ENCODE measurements at places on chromosomes 1 and 21. TPM values are rescaled to one million over a fixed set of nuclear protein-coding genes. Genes with fewer than 3 reads are reported as not detected.

- DNase-seq, result no peak
Measured at GRCh38 chr1:51472359-51472758, 46.7 kb downstream of the EPS15 start.

DNA sequence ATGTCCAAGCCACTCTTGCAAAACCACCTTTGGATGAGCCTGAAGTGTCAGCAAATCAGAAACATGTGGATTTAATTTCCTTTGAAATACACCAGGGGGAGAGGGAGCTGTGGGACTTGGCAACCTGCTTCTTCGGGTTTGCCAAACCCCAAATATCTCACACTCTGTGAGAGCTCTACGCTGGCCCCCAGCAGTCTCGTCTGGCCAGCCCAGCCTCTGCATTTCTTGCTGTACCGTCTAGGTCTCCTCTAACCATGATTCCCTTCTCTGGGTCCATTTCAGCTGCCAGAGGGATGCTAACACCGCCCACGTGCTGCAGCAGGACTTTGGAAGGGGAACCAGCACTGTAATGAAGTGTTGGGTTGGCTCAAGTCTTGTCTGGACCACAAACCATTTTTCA, 114.6 kb downstream of the MRPS6 start:
- DNase-seq, result no peak

- no peak for DNase-seq
Measured at GRCh38 chr1:3221112-3222041, 152.4 kb downstream of the PRDM16 start.

GRCh38 chr1:119611701-119612113, 36.4 kb downstream of the ZNF697 start:
- DNase-seq, result peak; percentile 35

DNA sequence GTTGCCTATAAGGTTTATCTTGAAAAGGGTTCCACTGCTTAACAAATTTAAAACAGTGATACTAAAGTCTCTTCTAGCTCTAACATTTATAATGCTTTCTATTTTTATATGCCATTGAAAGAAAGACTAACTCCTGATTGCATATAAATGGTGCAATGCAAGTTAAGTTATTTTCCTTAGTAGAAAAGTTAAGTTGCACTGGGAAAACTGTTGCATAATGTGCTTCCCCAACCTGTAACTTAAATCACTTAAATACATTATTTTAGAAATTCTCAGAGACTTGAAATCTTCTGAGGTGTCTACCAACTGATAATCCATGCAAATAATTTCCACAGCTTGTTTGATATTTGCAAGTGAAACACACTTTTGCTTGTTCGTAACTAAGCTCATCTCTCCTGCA, 175.0 kb upstream of the HMCN1 start:
- DNase-seq, result no peak

GRCh38 chr1:179229214-179230140, at the start of gene ABL2:
Gene ABL2 (minus strand): TSS chr1:179229677. CDS start chr1:179229397, 280 bp downstream.
- peak; percentile 43 for DNase-seq

DNA sequence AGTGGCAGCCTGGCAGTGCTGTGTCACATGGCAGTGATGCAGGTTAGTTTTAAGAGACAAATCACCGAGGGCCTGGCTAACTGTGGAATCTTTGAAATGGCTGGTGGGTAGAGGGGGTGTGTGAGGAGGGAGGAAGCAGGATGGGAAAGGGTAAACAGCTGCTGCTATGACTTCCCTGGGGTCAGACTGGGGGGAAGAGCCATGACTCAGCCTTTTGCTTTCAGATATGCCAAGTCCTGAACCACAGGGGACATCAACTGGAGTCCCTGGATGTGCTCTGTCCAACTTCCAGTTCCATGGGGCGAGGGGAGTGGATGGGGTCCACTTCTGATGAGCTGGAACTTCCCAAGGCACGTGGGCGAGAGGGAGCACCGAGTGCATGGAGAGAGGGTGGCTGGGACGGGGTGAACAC, 121.1 kb upstream of the ADAR start:
- no peak for DNase-seq

- no peak for DNase-seq
Measured at GRCh38 chr1:58823481-58824010, 39.7 kb upstream of the JUN start.

DNA sequence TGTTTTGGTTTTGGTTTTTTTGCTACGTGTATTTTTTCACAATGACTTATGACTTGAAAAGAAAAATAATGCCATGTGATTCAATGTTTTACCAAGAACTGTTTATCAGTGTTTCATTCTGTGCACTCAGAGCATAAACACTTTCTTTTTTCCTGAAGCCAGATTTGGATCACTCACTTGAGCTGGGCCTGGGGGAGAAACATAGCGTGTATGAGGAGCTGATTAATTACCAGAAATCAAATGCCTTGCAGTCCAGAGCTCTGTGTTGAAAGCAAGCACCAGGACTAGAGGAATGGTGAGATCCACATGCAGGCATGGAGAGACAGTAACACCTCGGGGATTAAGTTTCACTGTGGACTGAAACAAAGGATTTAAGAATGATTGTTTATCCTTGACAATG, 642.1 kb upstream of the ADGRL2 start:
- no peak for DNase-seq

GRCh38 chr1:172612478-172612877, 46.4 kb upstream of the FASLG start:
- no peak for DNase-seq

DNA sequence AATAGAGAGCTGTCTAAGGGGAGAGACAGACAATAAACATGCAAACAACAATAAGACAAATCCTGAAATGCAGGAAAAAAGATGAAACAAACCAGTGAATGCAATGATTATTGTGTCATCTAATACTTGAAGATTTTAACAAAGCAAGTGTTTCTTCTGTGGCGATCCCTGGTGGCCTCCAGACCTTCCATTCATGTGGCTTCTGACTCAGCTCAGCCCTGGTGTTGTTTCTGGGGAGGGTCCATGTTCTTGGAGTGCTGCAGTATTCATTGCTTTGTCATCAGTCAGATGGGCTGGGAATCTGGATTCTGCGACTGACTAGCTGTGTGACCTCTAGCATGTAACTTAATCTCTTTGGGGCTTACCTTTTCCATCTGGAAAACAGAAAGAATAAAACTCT, 1.5 kb upstream of the C2CD4D start:
- no peak for DNase-seq

- DNase-seq, result no peak
Measured at GRCh38 chr21:33067457-33067856, 2.5 kb upstream of the OLIG1 start.

GRCh38 chr1:8427493-8427892, 109.6 kb downstream of the SLC45A1 start:
- DNase-seq, result no peak

- no peak for DNase-seq
Measured at GRCh38 chr1:153816283-153816889, 41.2 kb downstream of the SLC27A3 start.

DNA sequence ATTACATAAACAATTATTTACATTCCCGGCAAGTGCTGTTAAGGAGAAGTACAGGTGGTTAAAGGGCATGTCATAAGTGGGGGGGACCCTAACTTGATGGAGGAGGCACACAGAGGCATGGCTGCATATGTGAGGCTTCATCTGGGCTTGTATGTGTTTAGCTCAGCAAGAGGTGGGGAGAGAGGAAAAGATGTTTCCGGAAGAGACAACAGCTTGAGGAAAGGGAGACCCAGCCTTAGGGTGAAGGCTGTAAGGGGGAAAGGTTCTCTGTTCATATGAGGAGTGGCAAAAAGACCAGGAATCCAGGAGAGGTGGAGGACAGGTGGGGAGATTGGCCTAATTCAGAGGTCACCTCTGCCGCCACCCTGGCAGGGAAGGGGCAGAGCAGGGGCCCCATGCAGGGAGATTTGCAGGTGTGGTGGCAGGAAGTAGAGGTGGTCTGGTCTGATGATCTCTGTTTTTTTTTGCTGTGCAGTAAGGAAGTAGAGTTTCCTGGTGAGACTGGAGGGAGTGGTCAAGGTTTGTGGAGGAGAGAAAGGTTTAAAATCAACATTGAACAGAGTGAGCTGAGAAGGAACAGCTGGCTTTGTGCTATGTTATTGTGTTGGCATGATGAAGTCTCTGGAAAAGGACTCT, 9.0 kb downstream of the TRAF5 start:
- DNase-seq, result no peak

- DNase-seq, result no peak
Measured at GRCh38 chr1:151994956-151995355, 1.3 kb upstream of the S100A10 start.

DNA sequence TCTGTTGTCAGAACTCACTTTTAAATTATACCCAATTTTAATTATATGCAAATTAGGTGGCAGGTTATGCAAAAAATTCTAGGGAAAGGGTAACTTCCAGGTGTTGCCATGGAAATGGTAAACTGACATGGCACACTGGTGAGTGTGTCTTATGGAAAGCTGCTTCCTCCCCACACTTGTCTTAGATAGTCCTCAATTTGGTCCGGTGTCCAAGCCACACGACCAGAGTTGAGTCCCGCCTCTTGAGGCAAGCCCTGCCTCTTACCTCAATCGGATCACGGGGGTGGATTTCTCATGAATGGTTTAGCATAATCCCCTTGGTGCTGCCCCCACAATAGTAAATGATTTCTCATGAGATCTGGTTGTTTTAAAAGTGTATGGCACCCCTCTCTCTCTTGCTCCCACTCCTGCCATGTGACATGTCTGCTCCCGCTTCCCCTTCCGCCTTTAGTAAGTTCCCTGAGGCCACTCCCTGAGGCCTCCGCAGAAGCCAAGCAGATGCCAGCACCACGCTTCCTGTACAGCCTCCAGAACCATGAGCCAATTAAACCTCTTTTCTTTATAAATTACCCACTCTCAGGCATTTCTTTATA, 74.9 kb downstream of the MATN1 start:
- no peak for DNase-seq

- DNase-seq, result no peak
Measured at GRCh38 chr1:100585786-100586185, 47.8 kb downstream of the GPR88 start.

DNA sequence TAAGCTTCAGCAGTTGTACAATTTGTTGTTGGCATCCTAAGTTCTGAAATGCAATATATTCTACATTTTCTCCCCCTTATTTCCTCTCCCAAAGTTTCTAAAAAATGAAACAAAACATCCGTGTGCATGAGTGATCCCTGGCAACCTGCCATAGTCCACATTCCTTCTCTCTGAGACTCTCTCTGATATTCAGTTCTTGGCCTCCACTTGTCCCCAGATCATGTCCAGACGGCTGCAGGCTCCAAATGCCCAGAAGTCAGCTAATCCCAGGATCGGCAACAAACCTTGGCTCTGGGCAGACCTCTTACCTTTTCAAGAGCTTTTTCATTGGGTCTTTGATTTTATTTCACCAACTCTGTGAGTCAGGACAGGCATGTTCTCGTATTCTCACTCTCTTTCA, 187.8 kb downstream of the ETS2 start:
- DNase-seq, result no peak

DNA sequence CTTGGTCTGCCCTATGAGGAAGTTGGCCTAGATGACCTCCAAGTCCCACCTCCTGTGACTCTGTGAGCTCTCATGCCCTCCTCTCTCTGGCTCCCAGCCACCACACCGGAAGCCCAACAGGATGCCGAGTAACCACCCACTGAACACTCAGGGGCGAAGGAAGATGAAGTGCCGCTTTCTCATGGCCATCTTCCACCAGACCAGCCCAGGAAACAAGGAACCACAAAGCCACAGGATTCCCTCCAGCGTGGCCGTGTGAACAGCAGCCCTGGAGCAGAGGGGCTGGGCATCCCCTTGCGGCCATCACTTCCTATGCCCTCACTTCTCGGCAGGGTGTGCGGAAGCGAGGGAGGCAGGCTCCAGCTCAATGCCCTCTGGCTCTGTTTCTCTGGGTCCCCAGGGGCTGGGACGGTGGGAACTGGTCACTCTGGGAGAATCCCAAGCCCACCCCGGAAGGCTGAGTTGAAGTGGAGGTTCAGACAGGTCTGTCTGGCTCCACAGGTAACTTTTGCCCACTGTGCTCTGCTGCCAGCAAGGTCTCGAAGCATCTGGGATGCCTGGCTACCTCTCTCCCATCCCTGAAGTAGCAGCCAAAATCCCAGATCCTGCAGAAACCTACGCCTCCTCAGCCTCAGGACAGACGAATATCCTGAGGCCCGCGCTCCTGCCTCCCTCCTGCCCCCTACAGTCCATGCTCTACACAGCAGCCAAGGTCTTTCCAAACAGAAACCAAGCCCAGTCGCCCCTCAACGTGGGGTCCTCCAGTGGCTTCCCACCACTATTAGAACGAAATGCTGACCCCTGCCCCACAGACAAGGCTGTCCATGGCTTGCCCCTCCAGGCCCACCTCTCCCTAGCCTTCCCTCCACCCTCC, 44.2 kb upstream of the ECE1 start:
- DNase-seq, result peak; percentile 79

DNA sequence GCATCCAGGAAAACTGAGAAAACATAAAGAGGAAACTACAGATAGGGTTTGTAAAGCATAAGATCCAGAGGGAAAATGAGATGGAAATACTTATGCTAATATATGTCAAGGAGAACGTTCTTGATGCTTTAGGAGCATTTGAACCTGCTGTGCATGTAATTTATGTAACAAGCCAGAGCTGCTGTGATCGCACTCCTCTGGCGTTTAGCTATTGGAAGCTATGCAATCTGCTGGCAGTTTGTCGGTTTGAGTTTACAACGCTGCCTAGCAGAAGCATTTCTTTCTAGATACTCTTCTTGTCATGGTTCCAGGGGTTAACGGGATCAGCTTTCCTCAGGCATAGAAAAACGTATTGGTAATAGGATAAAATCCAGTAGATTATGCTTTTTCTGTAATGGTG, 182.7 kb downstream of the KCNH1 start:
- no peak for DNase-seq

GRCh38 chr1:200363264-200363933, 46.4 kb downstream of the ZNF281 start:
- no peak for DNase-seq

DNA sequence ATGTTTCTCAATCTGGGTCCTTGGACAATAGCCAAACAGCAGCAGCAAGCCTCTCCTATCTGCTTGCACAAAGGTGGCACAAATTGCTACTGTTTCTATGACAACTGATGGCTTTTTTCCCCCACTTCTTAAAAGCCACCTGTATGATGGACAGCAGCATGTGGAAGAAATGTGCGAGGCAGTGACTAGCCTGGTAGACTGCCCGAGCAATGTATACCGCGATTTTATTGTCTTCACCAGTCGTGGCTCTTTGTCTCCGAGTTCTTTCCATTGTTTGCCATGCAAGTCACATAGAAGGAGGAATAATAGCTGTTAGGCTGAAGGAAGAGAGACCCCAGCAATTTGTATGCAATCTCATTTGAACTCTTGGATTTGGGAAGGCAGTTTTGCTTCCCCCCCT, 79.4 kb downstream of the S1PR1 start:
- DNase-seq, result no peak

- no peak for DNase-seq
Measured at GRCh38 chr1:115068826-115069585, 20.3 kb downstream of the TSPAN2 start.

KCNJ10 gene
- not detected for total RNA-seq

UTS2 gene
- 1.3 TPM for total RNA-seq

DMRTB1 gene
- not detected for total RNA-seq

ZSCAN20 gene
- 3.1 TPM for total RNA-seq

GCSAML gene
- total RNA-seq, result 0.26 TPM

PEAR1 gene
- total RNA-seq, result 0.09 TPM

S100A3 gene
- not detected for total RNA-seq

WNT3A gene
- total RNA-seq, result 0.10 TPM

SH3D21 gene
- 3.1 TPM for total RNA-seq

NEK2 gene
- total RNA-seq, result 0.16 TPM

FAM110D gene
- not detected for total RNA-seq

KANK4 gene
- total RNA-seq, result not detected
